CD4-positive, alpha-beta T cell (primary cell): ENCODE measurements at places on chromosomes 2 and 18.

GRCh38 chr2:586641-587076, 90.5 kb downstream of the TMEM18 start:
- H3K4me1 ChIP-seq = peaks cover 18% of the 10 kb centered on the region
- H3K4me3 ChIP-seq = no peak overlapping the region
- H3K36me3 ChIP-seq = no peaks in the 10 kb centered on the region
- H3K27ac ChIP-seq = no peak overlapping the region
- H3K27me3 ChIP-seq = no peaks in the 10 kb centered on the region

- H3K4me1 ChIP-seq = no peaks in the 10 kb centered on the region
- no peaks in the 10 kb centered on the region for H3K36me3 ChIP-seq
- no peak for DNase-seq
- no peaks in the 10 kb centered on the region for H3K27me3 ChIP-seq
Measured at GRCh38 chr2:10818984-10819383, 6.4 kb upstream of the PDIA6 start.

GRCh38 chr2:50770299-50770698, 261.6 kb downstream of the NRXN1 start:
- no peak for DNase-seq
- H3K36me3 ChIP-seq = no peaks in the 10 kb centered on the region
- no peaks in the 10 kb centered on the region for H3K27me3 ChIP-seq
- H3K4me3 ChIP-seq = no peak overlapping the region
- no peaks in the 10 kb centered on the region for H3K4me1 ChIP-seq
- no peak overlapping the region for H3K27ac ChIP-seq

DNA sequence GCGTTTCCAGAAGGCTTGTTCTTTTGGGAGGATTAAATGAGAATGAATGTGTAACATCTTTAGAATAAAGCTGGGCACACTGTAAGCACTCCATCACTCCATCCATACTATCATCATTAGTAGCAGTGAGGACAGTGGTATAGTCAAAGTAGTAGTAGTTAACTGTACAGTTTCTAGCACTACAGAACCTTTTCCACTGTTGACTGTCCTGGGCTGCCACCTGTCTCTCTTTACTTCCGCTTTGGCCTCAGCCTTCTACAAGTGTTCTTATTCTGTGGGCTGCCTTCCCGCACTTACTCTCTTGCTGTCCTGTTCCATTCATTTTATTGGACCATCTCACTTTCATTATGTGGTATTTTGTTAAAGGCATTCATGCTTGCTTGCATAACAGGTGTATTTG, 3.3 kb downstream of the SLC9A2 start:
- peaks cover 35% of the 10 kb centered on the region for H3K27me3 ChIP-seq
- H3K27ac ChIP-seq = no peak overlapping the region
- peaks cover 12% of the 10 kb centered on the region for H3K4me1 ChIP-seq
- no peak overlapping the region for H3K4me3 ChIP-seq
- no peaks in the 10 kb centered on the region for H3K36me3 ChIP-seq

DNA sequence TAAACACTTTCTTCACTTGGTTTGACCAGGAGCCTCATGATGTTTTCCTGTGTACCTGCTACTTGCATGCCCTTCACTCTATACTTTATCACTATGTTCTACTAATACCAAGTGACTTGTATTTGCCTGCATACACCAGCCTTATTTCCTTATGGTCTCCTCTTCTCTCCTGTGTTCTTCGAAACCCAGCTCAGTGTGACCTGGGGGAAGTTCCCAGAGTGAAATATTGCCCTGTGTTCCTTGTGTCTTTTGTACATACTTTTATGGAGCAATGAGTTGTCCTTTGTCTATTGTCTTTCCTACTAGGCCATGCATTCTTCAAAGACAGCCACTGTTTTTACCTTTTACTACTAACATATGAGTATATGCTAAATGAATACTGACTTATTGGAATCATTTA, 567 bp downstream of the NT5C1B start:
- H3K4me1 ChIP-seq = no peaks in the 10 kb centered on the region
- H3K27me3 ChIP-seq = no peaks in the 10 kb centered on the region
- no peak overlapping the region for H3K27ac ChIP-seq
- no peaks in the 10 kb centered on the region for H3K36me3 ChIP-seq
- no peak overlapping the region for H3K4me3 ChIP-seq

DNA sequence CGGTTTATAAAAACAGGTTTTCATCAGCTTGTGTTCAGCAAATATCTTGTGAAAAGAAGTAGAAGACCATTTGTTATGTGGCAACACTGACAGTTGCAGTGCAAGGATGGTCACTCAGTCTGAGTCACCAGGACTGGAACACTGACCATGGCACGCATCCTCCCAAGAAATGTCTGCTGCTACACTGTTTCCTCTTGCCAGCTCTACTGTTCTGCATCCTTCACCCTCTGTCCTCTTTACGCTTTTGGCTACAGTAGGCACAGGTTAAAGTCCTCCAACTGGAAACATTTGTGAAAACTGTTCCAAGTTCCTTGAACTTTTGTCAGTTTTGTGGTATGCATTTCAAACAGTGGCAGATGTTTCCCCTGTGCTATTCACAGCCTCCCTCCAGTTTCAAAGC, 39.4 kb downstream of the OSR1 start:
- H3K27ac ChIP-seq = no peak overlapping the region
- H3K27me3 ChIP-seq = no peaks in the 10 kb centered on the region
- no peaks in the 10 kb centered on the region for H3K4me1 ChIP-seq
- no peak overlapping the region for H3K4me3 ChIP-seq
- no peak for DNase-seq

GRCh38 chr2:27914041-27914804, 23.7 kb downstream of the BABAM2 start:
- no peak for DNase-seq
- no peaks in the 10 kb centered on the region for H3K27me3 ChIP-seq
- H3K4me1 ChIP-seq = no peaks in the 10 kb centered on the region
- H3K4me3 ChIP-seq = no peak overlapping the region
- H3K27ac ChIP-seq = no peak overlapping the region
